ENCODE measurements at places on chromosomes 4 and X. TPM values are rescaled to one million over a fixed set of nuclear protein-coding genes. Genes with fewer than 3 reads are reported as not detected.

Gene SERPINA7
- not detected for total RNA-seq

Gene CXorf51B
- total RNA-seq = not detected

Gene SRPX2
- 13.4 TPM for total RNA-seq

DNA sequence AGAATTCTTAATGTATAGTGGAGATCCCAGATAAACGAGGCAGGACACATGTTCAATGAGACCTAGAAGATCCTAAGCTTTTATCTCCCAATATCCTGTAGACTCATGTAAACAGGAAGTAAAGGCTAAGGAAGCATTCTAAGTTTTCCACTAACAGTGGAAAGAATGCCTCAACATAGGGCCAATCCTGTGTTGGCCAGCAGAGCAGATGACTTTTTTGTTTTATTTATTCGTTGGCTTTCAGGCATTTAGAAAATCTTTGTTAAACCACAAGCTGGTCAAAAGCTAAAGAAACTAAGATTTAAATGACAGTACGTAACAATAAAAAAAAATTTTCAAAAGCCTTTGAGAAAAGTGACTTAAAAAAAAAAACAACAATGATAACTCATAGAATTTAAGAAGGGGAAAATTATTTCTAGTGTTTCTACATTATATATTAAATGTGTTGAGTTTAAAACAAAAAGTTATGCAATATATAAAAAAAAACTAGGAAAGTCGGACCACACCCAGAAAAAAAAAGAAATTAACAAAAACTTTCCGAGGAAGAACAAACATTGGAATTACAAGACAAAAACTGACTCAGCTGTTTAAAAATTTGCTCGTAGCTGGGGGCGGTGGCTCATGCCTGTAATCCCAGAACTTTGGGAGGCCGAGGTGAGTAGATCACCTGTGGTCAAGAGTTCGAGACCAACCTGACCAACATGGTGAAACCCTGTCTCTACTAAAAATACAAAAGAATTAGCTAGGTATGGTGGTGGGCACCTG is 759.3 kb downstream of the FSTL5 start:
- no peak for DNase-seq

DNA sequence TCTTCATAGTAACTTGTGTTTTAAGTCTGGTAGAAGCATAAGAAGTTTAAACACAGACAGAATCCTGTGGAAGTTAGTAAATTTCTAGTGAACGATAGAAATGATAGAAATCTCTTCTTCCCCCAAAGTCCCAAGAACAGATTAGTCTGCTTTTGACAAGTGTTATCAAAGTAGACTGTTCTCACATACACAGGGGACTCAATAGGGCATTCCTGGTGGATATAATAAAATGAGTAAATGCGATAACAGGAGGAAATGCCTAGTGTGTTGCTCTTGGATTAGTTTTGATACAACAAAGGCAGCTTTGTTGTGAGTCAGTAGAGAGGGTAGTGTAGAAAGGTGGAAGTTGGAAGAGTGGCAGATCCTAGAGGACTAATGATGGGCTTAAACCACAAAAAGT is 43.5 kb downstream of the CLCN3 start:
- no peak for DNase-seq

DNA sequence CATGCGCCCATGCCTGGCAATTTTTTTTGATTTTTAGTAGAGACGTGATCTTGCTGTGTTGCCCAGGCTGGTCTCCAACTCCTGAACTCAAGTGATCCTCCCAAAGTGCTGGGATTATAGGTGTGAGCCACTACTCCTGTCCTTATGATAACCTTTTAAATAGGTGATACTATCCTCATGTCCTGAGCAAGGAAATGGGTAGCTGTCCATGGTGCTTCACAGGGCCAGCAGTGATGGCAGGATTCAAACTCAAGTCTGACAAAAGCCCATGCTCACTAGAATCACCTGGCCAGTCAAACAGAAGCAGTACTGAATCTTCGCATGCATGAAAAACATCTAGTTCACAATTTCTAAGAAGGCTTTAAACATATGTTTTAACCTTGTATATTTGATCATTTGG is 235.1 kb downstream of the NR3C2 start:
- DNase-seq = no peak

GRCh38 chr4:36128689-36129088 is 115.6 kb downstream of the ARAP2 start:
- no peak for DNase-seq

GRCh38 chr4:72387959-72388358 is 181.1 kb downstream of the ADAMTS3 start:
- DNase-seq = no peak

DNA sequence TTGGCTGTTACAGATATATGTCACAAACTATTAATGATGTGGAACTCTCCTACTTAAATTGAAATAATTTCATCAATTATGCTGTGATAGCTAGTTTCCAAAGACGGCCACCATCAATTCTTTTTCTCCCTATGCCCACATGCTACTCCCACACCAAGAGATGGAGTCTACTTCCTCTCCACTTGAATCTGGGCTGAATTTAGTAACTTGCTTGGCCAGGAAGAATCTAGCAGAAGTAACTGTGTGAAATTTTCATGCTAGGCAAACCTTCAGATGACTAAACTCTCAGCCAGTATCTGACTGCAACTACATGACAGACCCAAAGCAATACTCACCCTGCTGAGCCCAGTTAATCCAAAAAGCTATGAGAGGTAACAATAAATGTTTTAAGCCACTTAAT is 3.2 kb downstream of the SEPSECS start:
- no peak for DNase-seq

DNA sequence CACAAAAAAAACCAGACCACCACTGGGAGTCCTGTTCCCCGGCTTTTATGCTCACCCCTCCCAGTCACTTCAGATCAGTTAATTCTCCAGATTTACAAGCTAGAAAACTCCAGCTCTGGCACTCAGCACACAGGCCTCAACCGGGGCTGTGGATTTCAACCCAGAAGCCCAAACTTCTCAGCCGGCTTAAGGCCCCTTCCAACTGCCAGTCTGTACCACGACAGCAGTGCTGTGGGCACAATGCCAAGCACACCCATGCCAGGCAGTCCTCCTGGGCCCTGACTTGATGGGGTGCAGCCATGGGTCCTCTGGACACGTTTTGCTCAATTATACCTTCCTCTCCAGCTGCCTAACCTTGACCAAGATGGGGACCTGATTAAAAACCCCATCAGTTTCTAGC is 12.2 kb downstream of the SOD3 start:
- DNase-seq = no peak

DNA sequence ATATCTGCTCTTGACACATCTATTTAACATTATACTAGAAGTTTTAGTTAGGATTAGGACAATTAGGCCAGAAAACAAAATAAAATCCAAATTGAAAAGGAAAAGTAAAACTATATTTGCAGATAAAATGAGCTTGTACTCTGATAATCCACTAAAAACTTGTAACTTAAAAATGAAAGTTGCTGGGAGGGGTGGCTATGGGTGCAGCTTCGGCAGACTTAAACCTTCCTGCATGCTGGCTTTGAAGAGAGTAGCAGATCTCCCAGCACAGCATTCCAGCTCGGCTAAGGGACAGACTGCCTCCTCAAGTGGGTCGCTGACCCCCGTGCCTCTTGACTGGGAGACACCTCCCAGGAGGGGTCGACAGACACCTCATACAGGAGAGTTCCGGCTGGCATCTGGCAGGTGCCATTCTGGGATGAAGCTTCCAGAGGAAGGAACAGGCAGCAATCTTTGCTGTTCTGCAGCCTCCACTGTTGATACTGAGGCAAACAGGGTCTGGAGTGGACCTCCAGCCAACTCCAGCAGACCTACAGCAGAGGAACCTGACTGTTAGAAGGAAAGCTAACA is 2379.9 kb downstream of the ARAP2 start:
- DNase-seq = no peak

Gene DCAF4L1
- not detected for total RNA-seq

DNA sequence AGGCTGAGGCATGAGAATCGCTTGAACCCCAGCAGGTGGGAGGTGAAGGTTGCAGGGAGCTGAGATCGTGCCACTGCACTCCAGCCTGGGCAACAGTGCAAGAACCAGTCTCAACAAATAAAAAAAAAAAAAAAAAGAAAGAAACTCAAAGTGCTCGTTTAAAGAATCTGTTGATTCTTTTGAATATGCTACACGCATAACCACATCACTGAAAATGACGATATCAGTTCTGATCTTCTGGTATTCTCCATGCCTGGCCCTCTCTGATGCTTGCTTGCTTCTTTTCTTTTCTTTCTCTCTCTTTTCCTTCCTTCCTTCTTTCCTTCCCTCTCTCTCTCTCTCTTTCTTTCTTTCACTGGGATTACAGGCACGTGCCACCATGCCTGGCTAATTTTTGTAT is 7.3 kb downstream of the AVPR2 start:
- DNase-seq = no peak

- no peak for DNase-seq
Measured at GRCh38 chrX:72208126-72208800, 26.7 kb downstream of the PIN4 start.

DNA sequence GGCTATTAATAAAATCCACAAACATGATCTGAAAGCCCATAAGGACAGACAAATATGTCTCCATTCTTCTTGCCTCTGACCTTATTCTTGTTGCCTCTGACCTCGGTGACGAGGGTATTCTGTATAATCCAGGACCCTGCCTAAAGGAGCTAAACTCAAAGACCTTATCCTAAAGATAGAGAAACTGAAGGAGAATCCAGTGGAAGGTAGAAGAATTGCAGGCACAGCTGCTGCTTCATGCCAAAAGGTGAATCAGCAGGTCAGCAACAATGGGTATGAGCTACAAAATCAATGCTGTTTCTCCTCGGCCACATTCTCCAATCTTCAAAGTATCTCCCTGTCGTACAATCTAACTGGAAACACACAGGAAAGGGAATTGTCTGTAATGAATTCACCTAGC is 71.4 kb downstream of the INTS6L start:
- DNase-seq = no peak

DNA sequence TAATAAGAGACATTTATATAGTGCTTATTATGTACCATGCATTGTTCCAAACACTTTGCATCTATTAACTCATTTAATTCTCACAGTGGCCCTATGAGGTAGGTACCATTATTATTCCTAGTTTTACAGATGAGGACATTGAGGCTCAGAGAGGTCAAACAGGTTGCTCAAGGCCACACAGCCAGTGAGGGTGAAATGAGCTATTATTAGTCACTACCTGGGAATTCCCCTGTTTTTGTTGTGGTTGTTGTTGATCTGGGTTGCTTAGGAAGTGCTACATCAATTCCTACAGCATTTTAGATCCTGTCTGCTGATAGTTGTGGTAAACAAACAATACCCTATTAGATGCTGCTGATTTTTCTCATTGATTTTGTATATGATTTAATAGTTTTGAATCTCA is 41.2 kb downstream of the APLN start:
- no peak for DNase-seq

DNA sequence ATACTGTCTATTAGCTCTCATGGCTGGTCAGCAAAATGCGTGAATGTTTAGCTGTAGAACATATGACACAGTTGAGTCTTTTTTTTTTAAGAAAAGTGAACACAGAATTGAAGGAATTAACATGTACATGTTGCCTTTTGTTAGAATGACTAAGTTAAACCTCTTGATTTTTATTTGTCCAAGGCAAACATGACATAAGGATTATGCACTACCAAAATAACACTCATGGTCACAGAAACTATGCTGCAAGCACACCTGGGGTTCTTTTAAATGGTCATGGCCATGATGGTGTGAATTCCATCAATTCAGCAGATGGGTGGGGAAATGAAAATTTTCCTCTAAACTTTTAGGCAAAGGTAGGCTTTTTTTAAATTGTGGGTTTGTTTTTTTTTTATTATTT is 80.1 kb upstream of the CXCL13 start:
- no peak for DNase-seq

Gene MAOB
- total RNA-seq = not detected

DNA sequence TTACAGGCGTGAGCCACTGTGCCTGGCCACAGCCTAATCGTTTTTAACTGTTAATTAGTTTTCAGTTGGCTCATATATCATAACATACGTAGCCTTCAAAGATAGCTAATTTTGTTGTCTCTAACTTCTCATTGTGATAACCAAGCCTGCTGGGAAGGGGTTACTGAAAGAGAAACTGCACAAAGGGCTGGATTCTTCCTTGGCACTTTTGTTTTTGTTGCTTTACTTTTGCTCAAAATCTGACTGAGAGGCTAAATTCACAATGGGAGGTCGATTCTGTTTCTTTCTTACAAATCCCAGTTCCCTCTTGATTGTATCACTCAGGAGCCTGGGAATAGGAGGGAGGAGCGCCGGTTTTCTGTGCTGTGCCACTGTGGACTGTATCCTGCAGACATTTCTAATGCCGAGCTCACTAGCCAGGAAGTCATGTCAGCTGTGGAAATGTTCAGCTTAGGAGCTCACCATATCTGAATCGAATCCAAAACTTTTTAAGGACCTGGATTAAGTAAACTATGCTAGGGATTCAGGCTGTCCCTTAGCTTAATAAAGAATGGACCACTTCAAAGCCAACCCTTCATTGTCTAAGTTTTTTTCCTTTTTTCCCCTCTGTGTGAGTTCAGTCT is 120.5 kb upstream of the FAT1 start:
- DNase-seq = peak; percentile 72

Gene PAGE1
- total RNA-seq = not detected

DNA sequence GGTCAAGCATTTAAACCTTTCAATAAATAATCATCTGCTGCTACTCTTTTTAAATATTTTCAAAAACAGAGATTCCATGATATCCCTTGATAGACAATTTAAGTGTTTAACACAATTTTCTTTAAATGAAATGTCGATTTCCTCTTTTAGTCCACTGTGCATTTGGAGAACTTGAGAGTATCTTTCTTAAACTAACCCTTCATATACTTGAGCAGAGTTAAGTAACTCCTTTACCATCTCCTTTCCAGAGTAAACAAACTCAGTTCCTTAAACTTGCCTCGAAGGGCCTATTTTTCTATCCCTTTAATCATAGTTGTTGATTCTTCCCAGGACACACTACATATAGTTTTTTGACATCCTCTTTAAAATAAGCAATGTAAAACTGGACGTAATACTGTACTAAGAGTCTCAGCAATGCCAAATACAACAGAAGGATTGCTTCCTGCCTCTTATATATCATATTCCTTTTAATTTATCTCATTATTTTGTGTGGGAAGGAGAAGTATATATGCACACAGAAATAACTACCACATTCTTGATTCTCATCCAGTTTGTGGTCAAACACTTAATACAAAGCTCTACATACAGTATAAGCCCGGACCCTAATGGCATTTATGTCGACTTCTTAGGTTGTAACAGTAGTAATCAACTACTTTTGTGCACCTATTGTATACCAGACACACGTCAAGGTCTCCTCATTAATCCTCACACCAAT is 22.8 kb downstream of the RAB28 start:
- DNase-seq = no peak

Gene IL1RAPL2
- total RNA-seq = not detected

Gene CCDC158
- not detected for total RNA-seq

Gene TRIM75
- not detected for total RNA-seq

Gene XKRX
- total RNA-seq = not detected

- DNase-seq = no peak
Measured at GRCh38 chrX:139077281-139078250, 366.0 kb upstream of the FGF13 start.

- DNase-seq = no peak
Measured at GRCh38 chr4:119604266-119604665, 24.3 kb downstream of the PDE5A start.

DNA sequence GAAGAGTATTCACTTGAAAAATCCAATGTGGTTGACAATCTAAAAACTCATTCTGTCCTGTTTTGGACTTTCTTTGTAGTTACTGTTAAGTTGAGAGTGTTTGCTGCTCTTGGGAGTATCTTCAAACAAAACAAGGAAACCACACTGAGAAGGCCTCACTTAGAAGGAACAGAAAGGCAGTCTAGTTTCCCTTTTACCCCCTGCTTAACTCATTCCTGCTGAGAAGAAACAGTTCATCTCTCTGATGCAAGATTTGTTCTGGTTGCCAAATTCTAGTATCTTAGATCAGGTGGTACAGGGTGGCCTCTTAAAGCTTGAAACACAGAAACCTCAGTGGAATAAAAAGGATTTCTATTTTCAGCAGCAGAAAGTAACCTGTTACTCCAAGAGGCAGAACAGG is 41.4 kb downstream of the GUCY2F start:
- no peak for DNase-seq

All from G401 (cell line).